Left renal cortex interstitium (tissue), 4 donors: ENCODE measurements at places on chromosomes 16 and 17.

GRCh38 chr17:42674755-42675347, 1.9 kb downstream of the PLEKHH3 start:
- DNase-seq = no peak

GRCh38 chr17:73774852-73775251, 130.6 kb upstream of the SDK2 start:
- no peak for DNase-seq

DNA sequence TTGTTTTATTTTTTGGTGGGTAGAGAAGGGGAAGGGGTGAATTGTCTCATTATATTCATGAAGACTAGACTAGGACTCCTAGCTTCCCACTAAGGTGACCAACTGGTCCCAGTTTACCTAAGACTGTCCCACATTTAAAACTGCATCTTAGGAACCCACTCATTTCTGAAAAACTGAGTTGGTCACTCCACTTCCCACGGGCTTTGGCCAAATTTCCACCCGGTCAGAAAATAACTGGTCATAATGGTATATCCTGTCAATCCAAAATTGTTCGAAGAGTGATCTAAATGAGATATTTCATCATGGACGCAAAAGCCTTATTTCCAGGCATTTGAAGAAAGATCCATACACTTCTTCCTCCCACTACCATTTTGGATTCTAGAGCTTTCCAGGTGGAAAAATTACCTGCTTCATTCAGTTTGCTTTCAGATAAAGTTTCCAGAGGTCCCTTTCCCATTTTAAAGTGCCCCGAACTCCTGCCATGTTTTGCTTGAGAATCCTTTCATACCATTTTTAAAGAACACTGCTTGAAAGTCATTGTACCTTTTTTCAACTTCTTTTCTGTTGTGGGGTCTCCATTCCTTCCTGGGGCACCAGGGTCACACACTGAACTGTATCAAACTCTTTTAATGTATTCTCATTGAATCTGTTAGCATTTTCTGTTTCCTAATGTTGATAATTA, 21.8 kb upstream of the ZFHX3 start:
- DNase-seq = no peak

DNA sequence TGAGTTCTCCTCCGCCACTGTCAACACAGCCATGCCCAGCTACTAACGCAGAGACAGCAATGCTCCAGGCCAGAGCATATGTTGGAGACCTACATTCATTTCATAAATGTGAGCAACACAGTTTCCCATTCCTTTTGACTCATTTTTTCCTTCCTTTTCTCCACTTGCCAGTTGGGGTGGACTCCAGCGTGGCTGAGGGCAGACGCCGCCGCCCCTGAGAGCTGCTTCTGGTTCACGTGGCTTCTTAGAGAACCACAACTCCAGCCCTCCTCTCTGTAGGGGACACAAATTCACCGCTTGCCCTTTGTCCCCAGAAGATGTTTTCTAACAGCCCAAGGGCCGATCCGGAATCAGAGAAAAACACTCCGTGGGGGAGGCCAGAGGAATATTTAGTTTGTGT, 45.8 kb upstream of the ZCCHC14 start:
- no peak for DNase-seq

GRCh38 chr16:89084814-89085612, 8.6 kb upstream of the ACSF3 start:
- DNase-seq = no peak

DNA sequence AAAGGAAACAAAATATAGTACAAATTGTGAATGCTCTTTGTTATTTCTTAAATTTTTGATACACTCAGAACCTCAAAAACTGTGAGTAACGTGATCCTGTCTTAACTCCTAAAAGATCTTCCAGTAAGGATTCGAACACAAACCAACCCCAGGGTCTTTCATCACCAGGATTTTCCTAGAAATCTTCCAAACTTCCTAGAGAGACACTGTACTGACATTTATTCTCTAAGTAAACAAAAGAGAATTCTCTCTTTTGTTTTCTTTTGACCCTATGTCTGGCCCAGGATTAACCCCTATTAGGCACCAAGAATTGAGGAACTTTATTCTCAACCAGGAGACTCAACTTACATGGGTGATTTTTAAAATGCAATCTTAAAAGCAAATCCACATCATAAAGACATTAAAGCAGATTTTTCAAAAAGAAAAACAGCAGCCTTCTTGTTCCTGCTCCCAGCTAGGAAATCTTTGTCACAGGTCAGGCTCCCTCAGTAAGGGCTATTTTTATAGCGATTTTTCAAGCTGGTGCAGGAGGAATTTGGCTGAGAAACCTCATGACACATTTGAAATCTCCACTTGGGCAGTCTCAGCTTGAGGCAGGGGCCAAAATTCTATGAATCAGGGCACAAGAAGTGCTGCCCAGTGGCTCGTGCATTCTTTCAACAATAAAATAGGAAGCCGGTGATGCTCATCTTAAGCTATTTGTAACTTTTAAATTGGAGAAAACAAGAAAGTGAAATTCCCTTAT, 6.2 kb upstream of the SMG1 start:
- DNase-seq = no peak

- DNase-seq = no peak
These were observed 64.7 kb downstream of the KCNJ18 start for GRCh38 chr17:21756856-21757619.

DNA sequence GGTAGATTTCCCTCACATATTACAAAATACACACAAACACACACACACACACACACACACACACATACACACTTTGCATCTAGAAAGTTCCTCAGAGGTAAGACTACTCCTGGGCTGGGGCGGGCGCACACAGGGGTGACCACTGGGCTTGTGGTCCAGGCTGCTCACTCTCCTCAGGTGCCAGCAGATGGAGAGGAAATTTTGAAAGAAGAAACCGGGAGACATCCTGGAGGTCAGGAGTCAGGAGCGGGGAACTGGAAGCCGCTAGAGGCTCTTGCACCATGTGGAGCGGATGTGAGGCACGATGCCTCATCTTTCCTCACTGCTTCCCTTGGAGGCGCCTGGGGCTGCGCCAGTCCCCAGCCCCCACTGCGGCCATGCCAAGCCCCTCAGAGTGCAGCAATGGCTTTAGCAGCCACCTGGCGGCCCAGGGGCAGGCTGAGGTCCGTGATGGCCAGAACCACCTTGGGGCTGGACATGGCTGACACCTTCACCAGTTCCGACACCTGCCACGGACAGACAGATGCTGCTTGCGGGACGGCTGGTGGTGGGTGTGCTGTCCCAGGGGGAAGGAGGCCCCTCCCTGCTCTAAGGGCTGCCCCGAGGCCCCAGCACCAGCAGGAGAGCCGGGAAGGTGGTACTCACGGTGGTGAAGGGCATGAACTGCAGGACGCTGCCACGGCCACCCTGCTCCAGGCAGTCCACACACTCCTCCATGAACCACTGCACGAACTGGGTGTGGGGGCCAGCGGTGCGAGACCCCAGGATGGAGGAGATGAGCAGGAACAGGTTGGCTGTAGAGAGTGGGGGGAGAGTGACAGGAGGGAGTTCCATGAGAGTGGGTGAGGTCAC, 4.1 kb downstream of the CSF3 start:
- DNase-seq = no peak

GRCh38 chr16:67790071-67790470, 16.3 kb downstream of the RANBP10 start:
- no peak for DNase-seq

DNA sequence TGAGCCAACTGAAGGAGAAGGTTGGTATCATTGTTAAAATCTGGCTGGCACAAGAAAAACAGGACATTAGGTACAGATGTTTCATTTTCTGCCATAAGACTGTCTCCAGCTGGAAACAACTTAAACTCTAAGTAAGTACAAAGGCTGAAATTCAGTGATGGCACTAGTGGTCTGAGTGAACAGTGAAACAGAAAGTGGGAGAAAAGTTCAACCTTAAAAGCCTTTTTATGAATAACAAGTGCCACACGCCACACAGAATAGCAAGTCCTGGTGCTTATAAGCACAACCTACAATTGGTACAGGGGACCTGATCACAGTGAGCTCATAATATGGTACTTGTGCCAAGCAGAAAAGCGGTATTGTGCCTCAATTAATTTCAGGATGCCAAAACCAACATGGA, 56.7 kb downstream of the CEP112 start:
- DNase-seq = no peak

- no peak for DNase-seq
These were observed 49.2 kb downstream of the CRISPLD2 start for GRCh38 chr16:84868829-84869472.

- DNase-seq = no peak
These were observed 157.2 kb downstream of the RAB11FIP4 start for GRCh38 chr17:31548709-31549108.

- no peak for DNase-seq
These were observed 84.8 kb downstream of the GLG1 start for GRCh38 chr16:74522160-74522559.

DNA sequence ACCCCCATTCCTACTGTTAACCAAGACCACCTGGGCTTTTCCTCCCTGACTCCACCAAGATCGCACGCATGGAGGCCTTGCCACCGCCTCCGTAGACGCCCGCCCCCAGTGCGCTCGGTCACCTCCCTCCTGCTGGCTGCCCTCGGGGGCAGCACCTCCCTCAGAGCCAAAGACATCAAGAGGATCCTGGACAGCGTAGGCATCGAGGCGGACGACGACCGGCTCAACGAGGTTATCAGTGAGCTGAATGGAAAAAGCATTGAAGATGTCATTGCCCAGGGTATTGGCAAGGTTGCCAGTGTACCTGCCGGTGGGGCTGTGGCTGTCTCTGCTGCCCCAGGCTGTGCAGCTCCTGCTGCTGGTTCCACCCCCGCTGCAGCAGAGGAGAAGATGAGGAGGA, 1.2 kb downstream of the EFCAB3 start:
- no peak for DNase-seq

- no peak for DNase-seq
These were observed 199.8 kb upstream of the WSCD1 start for GRCh38 chr17:5870231-5870953.

- DNase-seq = no peak
These were observed 45.3 kb upstream of the MSI2 start for GRCh38 chr17:57210972-57211411.

- no peak for DNase-seq
These were observed 353.2 kb downstream of the MAF start for GRCh38 chr16:79247386-79247785.

GRCh38 chr17:78493450-78493849, 83.7 kb downstream of the DNAH17 start:
- no peak for DNase-seq

DNA sequence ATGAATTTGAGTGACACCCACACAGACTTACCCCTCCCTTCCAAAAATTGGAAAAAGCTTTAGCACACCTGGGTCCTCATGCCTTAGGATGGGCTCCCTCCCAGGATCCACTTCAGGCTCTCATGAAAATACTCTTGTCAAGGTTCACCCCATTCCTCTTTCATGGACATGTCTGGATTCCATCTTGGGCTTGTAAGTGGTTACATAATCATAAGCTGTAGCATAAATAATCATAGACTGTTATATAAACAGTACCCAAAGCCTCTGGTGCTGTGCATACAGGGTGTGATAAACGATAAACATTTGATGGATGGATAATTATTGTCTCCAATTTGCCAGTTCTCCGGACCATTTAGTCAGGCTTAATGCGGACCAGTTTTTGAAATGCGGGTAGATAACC, 53.7 kb upstream of the TEKT3 start:
- DNase-seq = no peak

- DNase-seq = no peak
These were observed 8.7 kb downstream of the ADCY7 start for GRCh38 chr16:50275098-50275415.

DNA sequence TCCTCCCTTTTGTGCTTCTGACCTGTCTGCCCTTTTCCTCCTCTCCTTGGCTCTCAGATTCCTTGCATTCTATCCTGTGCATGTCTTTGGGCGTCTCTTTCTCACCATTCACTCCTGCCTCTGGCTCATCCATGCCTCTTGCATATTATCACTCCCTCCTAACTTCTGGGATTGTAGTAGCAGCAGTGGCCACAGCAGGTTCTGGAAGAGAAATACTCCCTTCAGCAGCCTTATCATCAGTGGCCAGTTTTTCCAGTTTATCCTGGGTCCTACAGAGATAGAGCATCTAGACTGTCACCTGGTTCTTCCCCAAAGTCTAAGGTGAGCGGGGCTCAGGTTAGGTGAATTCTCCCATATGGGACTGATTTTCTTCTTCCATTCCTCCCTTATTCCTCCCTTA, 354.0 kb upstream of the CCL2 start:
- no peak for DNase-seq

GRCh38 chr17:427891-428290, 75.3 kb upstream of the RPH3AL start:
- DNase-seq = no peak

- no peak for DNase-seq
These were observed 193.0 kb downstream of the SPECC1 start for GRCh38 chr17:20202141-20202621.

DNA sequence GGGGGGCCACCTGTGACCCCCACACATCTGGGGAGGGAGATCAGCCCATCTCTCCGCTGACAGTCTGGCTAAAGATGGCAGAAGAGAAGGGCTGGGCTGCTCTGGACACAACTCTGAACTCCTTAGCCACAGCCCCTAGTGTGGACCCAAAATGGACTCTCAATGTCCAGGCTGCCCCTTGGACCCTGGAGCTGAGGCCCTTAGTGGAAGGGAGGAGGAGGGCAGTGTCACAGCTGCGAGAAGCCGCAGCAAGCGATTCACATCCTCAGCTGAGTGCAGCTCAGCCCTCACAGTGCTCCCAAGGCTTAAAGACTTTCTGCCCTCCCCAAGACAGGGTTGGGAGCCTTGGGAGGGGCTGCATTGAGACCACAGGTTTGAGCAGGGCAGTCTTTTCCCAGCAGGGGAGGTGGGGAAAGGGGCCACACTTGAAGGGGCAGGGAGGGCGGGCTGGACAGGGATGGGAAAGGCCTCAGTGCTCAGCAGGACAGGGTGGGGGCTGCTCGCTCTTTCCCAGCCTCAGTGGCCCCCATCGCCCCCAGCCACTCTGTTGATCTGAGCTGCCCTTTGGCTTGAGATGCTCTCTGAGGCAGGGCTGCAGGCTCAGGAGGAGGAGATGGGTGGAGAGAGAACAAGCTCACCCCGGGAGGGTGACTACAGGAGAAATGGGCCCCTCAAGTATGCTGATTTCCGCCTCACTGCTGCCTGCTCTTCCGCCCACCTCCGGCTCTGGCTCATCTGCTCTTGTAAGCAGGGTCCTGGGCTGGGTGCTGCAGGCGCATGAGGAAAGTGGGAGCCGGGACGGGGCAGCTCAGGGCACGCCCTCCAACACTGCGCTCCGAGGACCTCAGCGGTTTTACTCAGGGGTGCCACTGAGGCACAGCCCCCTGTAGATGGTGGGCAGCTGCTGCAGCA, 50.9 kb upstream of the MTSS2 start:
- no peak for DNase-seq

DNA sequence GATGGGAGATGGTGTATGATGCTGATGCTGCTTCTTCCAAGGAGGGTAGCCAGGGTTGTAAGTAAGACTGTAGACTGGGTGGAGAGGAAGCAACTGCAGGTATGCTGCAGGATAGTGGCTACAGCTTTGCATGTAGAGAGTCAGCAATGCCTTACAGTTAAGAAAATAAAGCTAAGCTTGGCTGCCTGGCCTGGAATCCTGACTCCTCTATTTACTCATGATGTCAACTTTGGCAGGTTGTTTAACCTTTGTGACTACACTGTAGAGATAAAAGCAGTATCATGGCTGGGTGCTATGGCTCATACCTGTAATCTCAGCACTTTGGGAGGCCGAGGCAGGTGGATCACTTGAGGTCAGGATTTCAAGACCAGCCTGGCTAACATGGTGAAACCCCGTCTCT, 301.6 kb upstream of the RBFOX1 start:
- no peak for DNase-seq
